Thymus (tissue), 14 donors: ENCODE measurements at places on chromosomes 3 and 15. TPM values are rescaled to one million over a fixed set of nuclear protein-coding genes. Genes with fewer than 3 reads are reported as not detected.
A peak's percentile ranks its signal among the peaks of the same experiment; 100 is the strongest.

- H3K27ac ChIP-seq: no peak overlapping the region
- H3K4me3 ChIP-seq: no peak overlapping the region
- no peak for DNase-seq
- no peaks in the 10 kb centered on the region for H3K27me3 ChIP-seq
- no peaks in the 10 kb centered on the region for H3K36me3 ChIP-seq
Measured at GRCh38 chr15:62426387-62426956, 261.4 kb upstream of the C2CD4B start.

KCNAB1 gene
- polyA plus RNA-seq: 4.0 TPM

GRCh38 chr15:97684249-97684648, 276.3 kb upstream of the ARRDC4 start:
- H3K36me3 ChIP-seq: no peaks in the 10 kb centered on the region
- H3K4me3 ChIP-seq: no peak overlapping the region
- H3K27ac ChIP-seq: no peak overlapping the region
- H3K27me3 ChIP-seq: no peaks in the 10 kb centered on the region
- peak; percentile 2 for DNase-seq

DNA sequence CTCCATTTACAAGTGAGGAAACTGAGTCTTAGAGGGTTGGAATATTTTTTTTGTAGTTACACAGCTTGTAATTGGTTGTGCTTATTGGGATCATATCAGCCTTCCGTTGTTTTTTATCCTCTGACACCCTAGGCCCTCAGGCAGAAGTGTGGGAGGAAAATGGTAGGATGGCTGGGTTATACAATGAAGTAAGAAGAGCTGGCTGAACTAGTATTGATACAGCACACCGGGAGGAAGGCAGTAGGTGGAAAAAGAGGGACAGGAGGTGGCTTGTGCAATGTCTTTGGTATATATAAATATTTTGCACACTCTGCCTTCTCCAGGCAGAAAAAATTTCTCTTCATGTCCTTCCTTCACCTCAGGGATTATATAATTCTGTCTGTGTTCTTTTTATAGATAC, 214.3 kb upstream of the SGO1 start:
- no peak overlapping the region for H3K4me3 ChIP-seq
- H3K27ac ChIP-seq: no peak overlapping the region
- no peaks in the 10 kb centered on the region for H3K36me3 ChIP-seq
- DNase-seq: no peak
- no peaks in the 10 kb centered on the region for H3K4me1 ChIP-seq
- H3K27me3 ChIP-seq: no peaks in the 10 kb centered on the region
